Lower leg skin (tissue), 4 donors: ENCODE measurements at places on chromosomes 7 and 10.

DNA sequence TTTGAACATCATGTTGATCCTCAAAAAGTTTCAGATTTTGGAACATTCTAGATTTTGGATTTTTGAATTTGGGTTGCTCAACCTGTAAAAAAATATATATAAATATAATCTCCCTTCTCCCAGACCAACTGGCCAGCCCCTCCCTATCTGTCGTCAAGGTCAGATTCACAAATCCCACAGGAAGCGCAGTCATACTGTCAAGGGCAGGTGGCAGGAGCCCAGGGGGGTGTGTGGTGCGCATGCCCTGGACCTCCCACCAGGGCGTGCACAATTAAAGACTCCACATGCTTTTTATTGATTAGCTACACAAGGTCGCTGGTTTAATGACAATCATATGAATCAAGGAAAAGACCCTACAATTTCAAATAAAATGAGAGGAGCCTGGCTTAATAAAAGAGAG, 77.0 kb upstream of the EEPD1 start:
- no peak for DNase-seq

- peak; percentile 72 for DNase-seq
Measured at GRCh38 chr7:107953265-107953923, 49.6 kb downstream of the LAMB1 start.

- peak; percentile 97 for DNase-seq
Measured at GRCh38 chr10:110226543-110226925, 19.1 kb downstream of the MXI1 start.

- DNase-seq, result no peak
Measured at GRCh38 chr7:78127009-78127408, 328.4 kb downstream of the PHTF2 start.

DNA sequence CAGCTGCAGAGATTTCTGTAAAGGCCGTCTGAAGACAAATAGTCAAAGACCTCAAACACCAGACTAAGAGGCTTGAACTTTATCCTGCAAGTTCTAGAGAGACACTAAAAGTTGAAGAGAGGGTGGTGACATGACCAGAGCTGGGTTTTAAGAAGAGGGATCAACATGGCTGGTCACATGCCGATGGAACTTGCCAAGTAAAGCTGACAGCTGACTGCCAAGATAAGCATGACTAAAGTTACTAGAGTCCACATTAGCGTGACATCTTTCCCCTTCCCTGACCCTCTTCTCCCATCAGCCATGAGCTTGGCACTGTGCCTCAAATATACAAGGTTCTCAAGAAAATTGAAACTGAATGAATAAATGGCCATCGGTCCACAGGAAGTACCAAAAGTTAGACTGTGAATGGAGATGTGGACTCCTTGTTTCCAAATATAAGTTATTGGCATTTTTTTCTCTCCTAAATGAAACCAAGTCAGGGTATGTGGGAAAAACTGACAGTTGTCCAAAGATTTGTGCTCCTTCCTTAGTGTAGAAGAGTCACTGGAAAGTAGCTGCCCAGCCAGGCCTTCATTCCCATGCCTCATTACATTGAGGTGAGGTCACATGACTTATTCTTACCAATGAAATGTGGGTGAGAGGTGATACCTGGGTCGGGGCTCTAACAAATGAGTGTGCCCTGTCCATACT, 24.5 kb downstream of the XPNPEP1 start:
- DNase-seq, result no peak

DNA sequence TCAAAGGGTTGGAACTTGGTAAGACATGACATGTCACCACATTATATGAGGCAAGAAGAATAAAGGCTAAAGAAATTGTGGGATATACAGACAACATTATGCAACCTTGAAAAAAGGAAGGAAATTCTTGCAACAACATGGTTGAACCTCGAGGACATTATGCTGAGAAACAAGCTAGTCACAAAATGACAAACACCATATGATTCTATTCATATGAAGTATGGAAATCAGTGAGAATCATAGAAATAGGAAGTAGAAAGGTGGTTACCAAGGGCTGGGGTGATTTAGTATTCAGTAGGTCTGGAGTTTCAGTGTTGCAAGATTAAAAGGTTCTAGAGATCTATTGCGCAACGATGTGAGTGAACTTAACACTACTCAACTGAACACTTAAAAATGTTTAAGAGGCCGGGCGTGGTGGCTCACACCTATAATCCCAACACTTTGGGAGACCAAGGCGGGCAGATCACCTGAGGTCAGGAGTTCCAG, 126.9 kb upstream of the TBX20 start:
- DNase-seq, result no peak

DNA sequence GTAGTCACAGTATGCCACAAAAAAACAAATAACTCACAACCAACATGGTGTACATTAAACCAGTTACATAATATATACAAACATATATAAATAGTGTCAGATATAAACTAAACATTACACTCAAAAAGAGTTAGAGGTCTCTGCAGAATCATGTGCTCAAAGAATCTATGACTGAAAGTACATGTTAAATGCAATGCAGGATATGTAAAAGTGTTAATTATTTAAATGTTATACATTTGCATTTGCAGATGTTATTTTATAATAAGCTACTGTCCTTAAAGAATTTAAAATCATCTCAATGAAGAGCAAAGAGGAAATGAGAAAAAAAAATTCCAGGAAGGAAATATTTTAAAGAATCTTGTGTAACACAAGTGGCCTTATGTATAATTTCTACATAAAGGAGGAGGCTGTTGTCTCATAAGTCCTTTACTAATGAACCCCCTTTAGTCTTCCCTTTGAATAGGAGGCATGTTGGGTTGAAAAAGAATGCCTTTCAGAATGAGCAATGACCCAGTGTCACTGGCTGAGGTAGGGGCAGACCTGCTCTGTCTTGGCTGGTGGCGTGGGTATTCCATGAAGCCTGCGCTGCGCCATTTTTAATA, 148.9 kb downstream of the ITGA8 start:
- DNase-seq, result no peak

GRCh38 chr7:74199551-74200355, 10.1 kb upstream of the LAT2 start:
- no peak for DNase-seq

- DNase-seq, result no peak
Measured at GRCh38 chr7:4249241-4249640, 432.9 kb upstream of the FOXK1 start.

DNA sequence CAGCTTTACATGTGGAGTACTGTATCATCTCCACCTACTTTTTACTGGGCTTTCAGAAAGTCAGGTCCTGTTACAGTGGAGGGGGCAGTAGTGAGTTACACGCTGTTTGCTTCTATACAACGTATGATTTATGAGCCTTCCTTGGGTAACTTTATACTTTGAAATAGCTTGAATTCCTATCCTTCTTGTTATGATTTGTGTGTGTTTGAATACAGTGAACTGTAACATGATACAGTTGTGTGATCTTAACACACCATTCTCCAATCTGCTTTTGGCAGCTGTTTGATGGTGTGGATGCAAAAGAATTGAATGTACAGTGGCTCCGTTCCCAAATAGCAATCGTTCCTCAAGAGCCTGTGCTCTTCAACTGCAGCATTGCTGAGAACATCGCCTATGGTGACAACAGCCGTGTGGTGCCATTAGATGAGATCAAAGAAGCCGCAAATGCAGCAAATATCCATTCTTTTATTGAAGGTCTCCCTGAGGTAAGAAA, 41.7 kb downstream of the SP8 start:
- no peak for DNase-seq

- peak; percentile 81 for DNase-seq
Measured at GRCh38 chr10:132685101-132685891, 100.7 kb downstream of the NKX6-2 start.

DNA sequence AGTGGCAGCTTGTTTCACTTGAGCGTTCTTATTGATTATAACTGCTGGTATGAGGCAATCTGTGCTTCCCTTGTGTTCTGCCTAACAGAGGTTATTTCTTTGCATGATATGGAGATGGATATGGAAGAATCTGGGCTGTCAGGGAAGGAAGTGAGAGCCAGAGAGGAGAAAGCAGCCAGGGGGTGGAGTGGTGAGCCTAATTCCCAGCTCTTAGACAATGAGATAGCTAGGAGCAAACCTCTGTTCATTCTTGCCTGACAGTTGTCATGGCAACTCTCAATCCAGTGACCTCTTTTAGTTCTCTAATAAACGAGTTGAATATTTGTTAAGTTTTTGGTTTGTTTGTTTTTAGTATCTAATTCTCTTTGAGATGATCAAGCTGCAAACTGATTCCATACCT, 214.3 kb downstream of the NRG3 start:
- DNase-seq, result no peak

GRCh38 chr10:92470026-92470425, 103.9 kb downstream of the IDE start:
- no peak for DNase-seq

DNA sequence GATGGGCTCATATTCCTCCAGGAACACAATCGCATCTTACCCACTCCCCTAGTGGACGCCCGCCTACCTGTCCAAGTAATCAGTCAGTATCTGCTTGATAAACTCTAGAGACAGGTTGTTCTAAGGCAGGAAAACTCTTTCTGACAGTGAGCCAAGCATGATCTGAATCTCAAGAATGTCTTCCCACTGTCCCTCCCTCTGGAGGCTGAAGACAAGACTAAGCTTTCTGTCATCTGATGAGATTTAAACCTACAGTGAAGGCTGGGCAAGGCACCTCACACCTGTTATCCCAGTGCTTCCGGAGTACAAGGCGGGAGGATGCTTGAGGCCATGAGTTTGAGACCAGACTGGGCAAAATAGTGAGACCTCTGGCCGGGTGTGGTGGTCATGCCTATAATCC, 586.6 kb downstream of the GALNT17 start:
- DNase-seq, result no peak

DNA sequence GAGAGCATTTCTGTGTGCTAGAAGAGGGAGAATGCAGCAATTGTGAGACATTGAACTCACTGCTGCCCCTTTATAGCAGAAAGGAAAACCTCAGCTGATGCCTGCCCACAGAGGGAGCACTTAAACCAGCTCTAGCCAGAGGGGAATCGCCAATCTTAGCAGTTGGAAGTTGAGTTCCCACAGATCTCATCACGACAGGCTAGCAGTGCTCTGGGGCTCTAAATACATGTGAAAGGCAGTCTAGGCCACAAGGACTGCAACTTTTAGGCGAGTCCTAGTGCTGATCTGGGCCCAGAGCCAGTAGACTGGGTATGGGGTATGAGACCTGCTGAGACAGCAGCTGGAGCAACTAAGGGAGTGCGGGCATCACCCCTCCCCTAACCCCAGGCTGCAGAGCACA, 25.2 kb upstream of the PRR15 start:
- DNase-seq, result no peak

- DNase-seq, result peak; percentile 63
Measured at GRCh38 chr10:49384268-49384953, 11.5 kb downstream of the DRGX start.

- peak; percentile 80 for DNase-seq
Measured at GRCh38 chr10:42950606-42951485, 126.0 kb upstream of the RET start.

- no peak for DNase-seq
Measured at GRCh38 chr7:83836028-83836427, 187.1 kb upstream of the SEMA3E start.

DNA sequence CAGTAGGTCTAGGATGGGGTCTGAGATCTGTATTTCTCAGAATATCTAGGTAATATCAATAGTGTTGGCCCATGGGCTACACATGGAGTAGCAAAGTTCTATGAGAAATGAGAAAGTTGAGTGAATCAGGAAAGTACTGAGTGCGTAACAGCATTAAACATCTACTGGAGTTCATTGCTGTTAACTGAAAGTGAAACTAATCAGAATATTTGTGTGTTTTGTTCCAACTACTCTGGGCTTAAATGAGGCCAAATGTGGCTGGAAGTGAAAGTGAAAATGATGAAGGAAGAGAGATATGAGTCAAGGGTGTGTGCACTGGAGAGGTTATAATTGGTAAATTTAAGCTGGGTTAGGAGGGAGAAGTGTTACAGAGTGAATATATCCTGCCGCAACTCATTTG, 46.5 kb downstream of the TMEM106B start:
- no peak for DNase-seq

GRCh38 chr10:91198781-91199180, 21.7 kb upstream of the PCGF5 start:
- DNase-seq, result no peak

DNA sequence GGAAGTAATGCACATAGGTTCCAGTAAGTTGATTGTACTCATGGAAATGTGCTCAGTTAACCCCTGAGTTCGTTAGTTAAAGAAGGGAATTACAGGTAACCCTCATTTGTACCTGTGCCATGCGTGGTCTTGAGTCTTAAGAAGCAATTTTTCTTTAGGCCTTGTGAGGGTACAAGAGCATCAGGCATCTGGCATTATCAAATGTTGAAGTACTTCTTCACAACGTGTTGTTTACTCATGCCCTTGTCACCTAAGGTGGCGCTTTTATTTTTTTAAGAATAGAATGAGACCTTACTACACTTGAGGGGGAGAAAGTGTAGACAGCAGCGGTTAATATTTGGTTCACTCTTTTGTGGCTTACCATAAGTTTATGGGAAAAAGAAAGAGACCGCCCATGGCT, 167.1 kb downstream of the VTI1A start:
- no peak for DNase-seq

DNA sequence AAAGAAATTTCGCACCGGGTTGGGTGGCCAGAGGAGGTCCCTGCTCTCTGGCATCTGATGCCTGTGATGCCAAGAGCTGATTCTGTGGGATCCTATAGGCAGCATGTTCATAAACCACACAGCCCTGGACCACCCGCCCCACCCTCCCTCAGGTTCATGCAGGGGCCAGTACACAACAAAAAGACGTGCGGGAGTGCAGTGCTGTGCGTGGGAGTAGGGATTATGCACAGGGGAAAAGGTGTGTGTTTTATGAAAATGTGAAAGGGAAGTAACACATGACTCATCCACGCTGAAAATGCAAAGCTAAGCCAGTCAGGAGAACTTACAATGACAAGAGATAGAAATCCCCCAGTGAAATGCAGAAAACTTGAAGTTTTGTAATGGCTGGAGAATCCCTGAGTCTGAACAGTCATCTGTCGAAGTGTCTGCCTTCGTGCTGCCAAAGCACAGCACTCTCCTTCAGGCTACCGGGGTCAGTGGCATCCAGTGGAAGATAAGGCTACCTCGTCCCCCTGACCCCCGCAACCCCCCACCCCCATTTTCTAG, 1.1 kb downstream of the KIAA1217 start:
- DNase-seq, result peak; percentile 76

DNA sequence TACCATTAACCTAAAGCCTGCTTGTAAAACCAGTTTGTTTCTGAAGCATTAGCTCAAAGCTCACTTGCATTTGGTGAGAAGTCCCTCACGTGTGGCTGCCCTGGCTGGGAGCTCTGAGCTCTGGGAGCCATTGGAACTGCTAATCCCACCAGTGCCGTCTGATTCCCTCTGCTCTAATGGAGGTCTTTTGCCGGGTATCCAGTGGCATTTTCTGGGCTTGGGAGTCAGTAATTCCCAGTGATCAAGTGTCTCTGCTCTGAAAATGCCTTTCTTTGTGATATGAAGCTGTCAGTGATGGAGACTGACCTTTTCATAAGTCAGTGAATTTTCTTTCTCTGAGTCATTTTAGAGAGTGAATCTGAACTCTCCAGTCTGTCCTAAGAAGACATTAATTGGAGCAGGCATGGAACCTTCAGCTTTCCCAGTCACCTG, 36.9 kb upstream of the FAM20C start:
- DNase-seq, result no peak

GRCh38 chr7:45173596-45174327, 16.2 kb downstream of the RAMP3 start:
- no peak for DNase-seq

- no peak for DNase-seq
Measured at GRCh38 chr7:141676618-141677017, 25.3 kb downstream of the DENND11 start.

- no peak for DNase-seq
Measured at GRCh38 chr7:157460721-157461120, 123.9 kb downstream of the DNAJB6 start.

- peak; percentile 84 for DNase-seq
Measured at GRCh38 chr10:78579995-78580394, 488.8 kb upstream of the ZMIZ1 start.
